ENCODE measurements at places on chromosomes 3 and 15. TPM values are rescaled to one million over a fixed set of nuclear protein-coding genes. Genes with fewer than 3 reads are reported as not detected.

CFAP20DC gene
- 1.6 TPM for total RNA-seq

CDC25A gene
- total RNA-seq, result 5.4 TPM

DNA sequence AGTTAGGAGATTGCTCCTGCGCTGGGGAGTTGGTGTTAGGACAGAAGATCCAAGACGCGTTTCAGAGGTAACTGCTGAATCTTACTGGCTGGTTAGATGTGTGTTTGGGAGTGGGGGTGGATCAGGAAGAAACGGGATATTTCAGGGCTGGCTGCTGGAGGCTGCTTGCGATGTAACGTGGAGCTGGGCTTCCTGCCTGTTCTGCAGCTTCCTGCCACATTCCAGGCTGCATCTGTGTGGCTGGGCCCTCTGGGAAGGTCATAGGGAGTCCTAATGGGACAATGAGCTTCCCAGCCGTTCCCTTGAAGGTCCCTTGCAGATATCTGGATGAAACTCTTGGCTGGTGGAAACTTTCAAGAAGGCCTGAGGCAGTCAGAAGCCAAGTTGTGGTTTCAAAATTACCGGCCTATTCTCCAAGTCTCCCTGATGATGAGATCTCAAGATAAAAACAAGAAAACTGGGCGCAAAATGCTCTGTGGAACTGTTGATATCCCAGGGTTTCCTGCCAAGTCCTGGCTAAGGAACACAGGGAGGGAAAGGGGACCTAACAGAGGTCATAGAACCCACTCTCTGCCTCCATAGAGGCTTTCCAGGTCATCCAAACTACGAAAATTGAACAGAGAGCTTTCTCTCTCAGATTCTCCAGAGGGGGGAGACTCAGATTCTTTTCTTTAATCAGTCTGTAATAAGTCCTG lies 67.0 kb downstream of the NOX5 start:
- H3K27ac ChIP-seq, result peak overlapping the region; percentile 46
- no peaks in the 10 kb centered on the region for H3K36me3 ChIP-seq
- peaks cover 5% of the 10 kb centered on the region for H3K27me3 ChIP-seq
- peaks cover 28% of the 10 kb centered on the region for H3K4me1 ChIP-seq
- H3K4me3 ChIP-seq, result peak overlapping the region; percentile 7

GRCh38 chr15:71921191-71921590 lies 110.8 kb downstream of the NR2E3 start:
- H3K27ac ChIP-seq, result no peak overlapping the region
- H3K36me3 ChIP-seq, result peaks cover 4% of the 10 kb centered on the region
- H3K27me3 ChIP-seq, result no peaks in the 10 kb centered on the region
- DNase-seq, result no peak
- H3K4me1 ChIP-seq, result no peaks in the 10 kb centered on the region
- H3K4me3 ChIP-seq, result no peak overlapping the region

GRCh38 chr15:75921732-75922703 lies 18.3 kb downstream of the FBXO22 start:
- H3K36me3 ChIP-seq, result peaks cover 41% of the 10 kb centered on the region
- peak; percentile 60 for DNase-seq
- no peak overlapping the region for H3K4me3 ChIP-seq
- H3K4me1 ChIP-seq, result peaks cover 56% of the 10 kb centered on the region
- H3K27me3 ChIP-seq, result no peaks in the 10 kb centered on the region
- H3K27ac ChIP-seq, result peak overlapping the region; percentile 34

GP5 gene
- total RNA-seq, result 0.07 TPM

DNA sequence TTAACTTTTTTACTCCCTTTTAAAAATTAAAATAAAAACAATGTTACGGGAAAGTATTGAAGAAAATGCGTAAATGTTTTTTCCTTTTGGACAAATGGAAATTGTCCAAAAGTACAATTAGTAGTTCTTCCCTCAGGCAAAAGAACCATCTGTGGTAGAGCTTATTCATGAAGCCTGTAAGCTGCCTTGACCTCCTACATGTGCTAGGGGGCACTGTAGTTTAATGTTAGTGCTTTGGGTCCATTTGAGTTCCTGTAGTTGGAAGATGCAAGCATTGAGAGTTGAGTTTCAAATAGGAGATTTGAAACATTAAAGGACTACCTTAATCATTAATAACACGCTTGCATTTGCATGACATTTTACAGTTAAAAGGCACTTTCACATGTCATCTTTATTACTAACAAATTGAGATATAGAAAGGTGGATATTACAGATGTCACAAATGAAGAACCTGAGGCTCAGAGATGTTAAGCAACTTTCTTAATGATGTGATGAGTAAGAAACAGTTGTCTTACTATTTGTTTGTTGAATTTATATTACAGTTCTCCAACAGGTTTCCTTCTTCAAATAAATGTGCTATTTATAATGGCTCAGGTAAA lies 1.8 kb upstream of the ZNF385D start:
- peak; percentile 66 for DNase-seq
- H3K4me3 ChIP-seq, result no peak overlapping the region
- H3K27ac ChIP-seq, result no peak overlapping the region
- H3K4me1 ChIP-seq, result peaks cover 45% of the 10 kb centered on the region

GRCh38 chr3:184742676-184743135 lies 30.8 kb upstream of the MAGEF1 start:
- peaks cover 23% of the 10 kb centered on the region for H3K27me3 ChIP-seq
- no peak overlapping the region for H3K4me3 ChIP-seq

SEC61A1 gene
- total RNA-seq, result 520 TPM

DNA sequence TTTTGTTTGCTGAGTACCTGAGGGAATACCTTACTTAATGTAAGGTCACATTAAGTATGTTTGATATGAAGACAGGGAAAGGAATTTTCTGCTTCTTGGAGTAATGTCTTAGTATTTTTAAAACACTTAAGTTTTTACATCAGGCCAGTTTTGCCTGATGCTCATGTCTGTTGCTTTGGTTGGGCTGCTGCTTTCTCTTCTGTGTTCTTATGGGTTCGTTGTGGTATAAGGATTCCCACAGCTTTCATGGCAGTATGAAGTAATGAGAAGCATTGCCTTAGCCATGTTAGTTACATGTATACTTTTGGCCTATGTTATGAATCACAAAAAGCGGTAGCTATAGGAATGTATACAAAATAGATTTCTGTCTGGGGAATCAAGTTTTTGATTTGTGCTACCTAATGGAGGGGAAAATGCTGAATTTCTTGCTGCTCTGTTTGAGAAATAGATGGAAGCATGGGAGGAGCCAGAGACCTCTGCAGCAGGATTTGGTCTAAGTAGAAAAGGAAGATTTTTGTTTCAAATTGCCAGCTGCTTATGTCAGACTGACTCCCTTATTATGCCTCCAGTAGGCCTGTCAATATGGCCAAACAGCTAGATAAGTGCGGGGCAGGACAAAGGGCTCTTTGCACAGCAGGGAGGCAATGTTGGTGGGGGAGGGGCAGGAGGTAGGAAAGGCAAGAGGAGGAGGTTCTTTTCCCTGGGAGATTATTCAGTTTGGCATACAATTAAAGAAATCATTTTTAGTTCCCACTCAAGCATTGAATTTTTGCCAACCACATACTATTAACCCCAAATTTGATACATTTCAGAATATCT lies 5.2 kb downstream of the SETD5 start:
- H3K4me1 ChIP-seq, result peaks cover 74% of the 10 kb centered on the region
- DNase-seq, result no peak
- H3K27me3 ChIP-seq, result peaks cover 4% of the 10 kb centered on the region
- peaks cover 19% of the 10 kb centered on the region for H3K36me3 ChIP-seq

GRCh38 chr3:52317208-52318000 lies 1.3 kb downstream of the DNAH1 start:
- no peak for DNase-seq
- H3K36me3 ChIP-seq, result no peaks in the 10 kb centered on the region
- H3K27me3 ChIP-seq, result peaks cover 3% of the 10 kb centered on the region

GRCh38 chr3:124774327-124774718 lies 44.1 kb downstream of the UMPS start:
- H3K27ac ChIP-seq, result peak overlapping the region; percentile 83
- H3K27me3 ChIP-seq, result no peaks in the 10 kb centered on the region
- peaks cover 16% of the 10 kb centered on the region for H3K36me3 ChIP-seq
- peak; percentile 70 for DNase-seq

CPEB1 gene
- total RNA-seq, result 6.0 TPM

PLXNB1 gene
- total RNA-seq, result 12.4 TPM

- H3K4me1 ChIP-seq, result peaks cover 68% of the 10 kb centered on the region
- peak overlapping the region; percentile 50 for H3K27ac ChIP-seq
- peaks cover 19% of the 10 kb centered on the region for H3K36me3 ChIP-seq
- no peak for DNase-seq
Measured at GRCh38 chr15:77409259-77410156, 10.4 kb downstream of the PEAK1 start.

DNA sequence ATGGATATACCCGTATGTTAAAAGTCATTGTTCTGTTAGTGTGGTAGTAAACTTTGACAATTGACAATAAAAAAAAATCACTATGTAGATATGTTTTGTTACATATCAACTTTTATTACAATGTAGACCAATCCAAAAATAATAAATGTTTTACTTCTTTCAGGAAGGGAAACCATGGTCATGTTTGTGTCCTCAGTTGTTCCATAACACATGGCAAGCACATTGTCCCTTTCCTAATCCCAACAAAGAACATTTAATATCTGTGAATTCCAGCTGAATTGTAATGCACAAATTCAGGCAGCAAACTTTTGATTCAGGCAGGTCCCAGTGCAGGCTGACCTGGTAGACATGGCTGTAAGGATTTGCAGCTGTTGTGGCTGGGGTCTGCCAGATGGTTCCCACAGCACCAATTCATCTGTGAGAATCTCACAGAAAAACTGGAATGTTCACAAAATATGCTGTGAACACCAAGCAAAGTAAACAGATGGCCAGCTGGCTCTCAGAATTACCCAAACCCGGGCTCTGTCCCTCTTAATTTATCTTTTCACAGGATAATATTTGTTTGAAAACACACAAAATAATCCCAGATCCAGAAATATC lies 1.9 kb upstream of the SPG21 start:
- H3K4me3 ChIP-seq, result no peak overlapping the region
- H3K27me3 ChIP-seq, result peaks cover 1% of the 10 kb centered on the region
- peaks cover 33% of the 10 kb centered on the region for H3K4me1 ChIP-seq
- H3K36me3 ChIP-seq, result peaks cover 8% of the 10 kb centered on the region

GRCh38 chr3:11530153-11530721 lies 113.5 kb downstream of the VGLL4 start:
- H3K36me3 ChIP-seq, result peaks cover 16% of the 10 kb centered on the region
- no peaks in the 10 kb centered on the region for H3K27me3 ChIP-seq
- peaks cover 55% of the 10 kb centered on the region for H3K4me1 ChIP-seq
- peak overlapping the region; percentile 82 for H3K27ac ChIP-seq

DNA sequence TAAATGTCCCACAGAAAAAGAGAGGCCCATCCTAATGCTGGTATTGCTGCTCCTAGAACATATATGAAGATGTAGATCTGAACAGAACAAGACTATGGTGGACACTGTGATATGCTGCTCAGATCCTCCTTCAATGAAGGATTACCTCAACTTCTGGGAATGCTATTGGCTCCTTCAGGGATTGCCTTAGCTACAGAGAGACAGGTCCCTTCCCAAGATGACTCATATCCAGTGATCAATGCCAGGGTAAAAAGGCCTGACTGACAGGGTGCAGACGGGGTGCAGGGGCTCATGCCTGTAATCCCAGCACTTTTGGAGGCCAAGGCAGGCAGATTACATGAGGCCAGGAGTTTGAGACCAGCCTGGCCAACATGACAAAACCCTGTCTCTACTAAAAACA lies 20.5 kb upstream of the STAG1 start:
- H3K4me3 ChIP-seq, result no peak overlapping the region
- peak; percentile 20 for DNase-seq
- H3K27ac ChIP-seq, result no peak overlapping the region
- no peaks in the 10 kb centered on the region for H3K27me3 ChIP-seq

DNA sequence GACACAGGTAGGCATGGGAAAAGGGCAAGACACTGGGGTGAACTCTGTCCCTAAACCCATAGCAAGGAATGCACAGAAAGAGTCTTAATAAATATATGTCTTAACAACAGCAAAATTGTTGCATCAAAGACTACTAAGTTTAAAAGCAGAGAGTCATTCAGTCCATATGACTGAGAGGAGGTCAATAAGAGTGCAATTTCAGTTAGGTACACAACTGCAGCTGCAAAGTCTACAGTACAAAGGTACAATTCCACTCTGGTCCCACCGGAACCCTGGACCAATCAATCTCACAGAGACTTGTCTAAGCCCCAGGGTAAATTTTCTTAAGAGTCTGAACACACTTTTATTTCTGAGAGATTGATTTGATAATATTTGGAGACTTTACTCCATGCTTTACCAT lies 6.9 kb downstream of the CP start:
- H3K27ac ChIP-seq, result no peak overlapping the region
- peaks cover 2% of the 10 kb centered on the region for H3K27me3 ChIP-seq
- no peaks in the 10 kb centered on the region for H3K36me3 ChIP-seq
- H3K4me3 ChIP-seq, result no peak overlapping the region
- no peak for DNase-seq

GRCh38 chr15:101521069-101521468 lies 31.6 kb upstream of the PCSK6 start:
- no peak overlapping the region for H3K4me3 ChIP-seq
- no peak for DNase-seq
- H3K27ac ChIP-seq, result no peak overlapping the region
- H3K4me1 ChIP-seq, result no peaks in the 10 kb centered on the region
- peaks cover 38% of the 10 kb centered on the region for H3K27me3 ChIP-seq
- peaks cover 14% of the 10 kb centered on the region for H3K36me3 ChIP-seq

DNA sequence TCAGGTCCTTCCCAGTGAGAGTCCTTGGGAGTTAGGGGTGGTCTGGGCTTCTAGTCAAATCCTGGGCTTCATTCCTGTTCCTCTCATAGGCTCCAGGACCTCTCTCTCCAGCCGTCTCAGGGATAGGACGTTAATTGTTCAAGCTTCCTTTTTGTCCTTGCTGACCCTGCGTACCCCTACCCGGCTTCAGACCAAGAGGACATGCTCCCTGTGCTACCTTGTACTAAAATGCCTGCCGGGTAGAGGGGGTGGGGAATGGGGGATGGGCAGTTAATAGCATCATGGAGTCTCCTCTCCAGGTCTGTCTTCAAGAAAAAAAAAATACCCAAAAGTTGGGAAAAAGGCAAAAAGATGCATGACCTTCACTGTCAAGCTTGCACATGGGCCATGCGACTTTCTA lies 36.5 kb upstream of the GALNT15 start:
- no peak for DNase-seq
- H3K4me3 ChIP-seq, result no peak overlapping the region
- peaks cover 45% of the 10 kb centered on the region for H3K4me1 ChIP-seq
- peaks cover 11% of the 10 kb centered on the region for H3K36me3 ChIP-seq
- no peaks in the 10 kb centered on the region for H3K27me3 ChIP-seq

DNA sequence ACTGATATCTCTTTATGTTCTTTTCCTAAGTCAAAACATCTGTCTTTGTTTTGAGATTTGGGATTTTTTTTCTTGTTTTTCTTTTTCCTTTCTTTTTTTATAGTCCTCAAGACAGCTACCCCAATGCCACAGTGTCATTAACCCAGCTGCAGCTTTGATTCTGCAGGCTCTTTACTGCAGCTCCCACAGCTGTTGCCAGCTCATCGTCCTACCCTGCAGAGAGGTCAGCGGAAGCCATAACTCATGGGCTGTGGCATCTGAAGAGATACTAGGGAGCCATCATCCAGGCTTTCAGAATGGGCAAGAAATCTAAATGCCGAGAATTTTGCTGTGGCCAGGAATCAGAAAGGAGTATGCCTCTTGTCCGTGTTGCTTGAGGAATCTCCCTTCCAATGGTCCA lies 44.3 kb upstream of the SLC24A5 start:
- no peaks in the 10 kb centered on the region for H3K4me1 ChIP-seq
- no peak overlapping the region for H3K4me3 ChIP-seq
- DNase-seq, result no peak
- no peaks in the 10 kb centered on the region for H3K36me3 ChIP-seq
- H3K27me3 ChIP-seq, result peaks cover 21% of the 10 kb centered on the region
- no peak overlapping the region for H3K27ac ChIP-seq

BFSP2 gene
- not detected for total RNA-seq

Data from HFFc6 (cell line).